ENCODE measurements at places on chromosomes 2 and 18.

GRCh38 chr2:180553094-180553715 is 427.2 kb upstream of the UBE2E3 start:
- DNase-seq = no peak

DNA sequence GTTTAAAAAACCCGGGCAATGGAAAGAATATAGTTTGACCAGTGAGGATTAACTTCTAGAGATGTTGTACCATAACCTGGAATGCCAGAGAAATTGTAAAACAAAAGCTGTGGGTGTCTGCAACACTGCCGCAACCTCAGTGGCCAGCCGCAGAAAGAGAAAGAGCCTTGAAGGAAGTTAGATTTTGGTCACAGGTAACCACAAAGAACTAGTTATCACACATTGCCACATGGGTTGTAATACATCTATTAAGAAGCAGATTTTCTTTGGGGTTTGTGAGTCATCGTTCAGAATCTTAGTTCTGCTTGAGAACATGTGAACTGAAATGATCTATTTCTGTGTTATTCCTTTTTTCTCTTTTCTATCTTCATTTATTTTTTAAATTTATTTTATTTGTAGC is 222.9 kb upstream of the AGAP1 start:
- no peak for DNase-seq

- DNase-seq = no peak
These were observed 42.3 kb upstream of the FHOD3 start for GRCh38 chr18:36255072-36255698.

GRCh38 chr2:144206019-144206418 is 313.9 kb downstream of the ZEB2 start:
- DNase-seq = no peak

DNA sequence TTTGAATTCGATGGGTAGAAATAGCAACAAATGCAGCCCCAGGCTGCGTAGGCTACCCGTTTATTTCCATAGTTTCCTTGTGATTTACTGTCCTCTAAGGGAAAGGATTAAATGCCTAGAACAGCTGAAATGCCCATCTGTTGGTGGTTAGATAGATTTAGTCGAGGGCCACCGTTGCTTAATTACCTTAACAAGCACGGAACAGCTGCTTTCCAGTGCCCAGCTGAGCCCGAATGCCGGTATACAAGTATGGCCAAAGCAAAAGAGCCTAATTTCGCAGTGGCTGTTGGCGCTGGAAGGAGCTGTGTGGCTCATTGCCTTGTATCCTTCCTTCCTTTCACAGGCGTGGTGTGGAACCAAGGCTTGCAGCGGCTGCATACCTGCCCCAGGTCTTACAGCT is 109.1 kb downstream of the CABLES1 start:
- no peak for DNase-seq

- no peak for DNase-seq
These were observed 45.5 kb upstream of the FOSL2 start for GRCh38 chr2:28347193-28347592.

GRCh38 chr2:9410108-9410507 is 13.2 kb downstream of the ITGB1BP1 start:
- no peak for DNase-seq

DNA sequence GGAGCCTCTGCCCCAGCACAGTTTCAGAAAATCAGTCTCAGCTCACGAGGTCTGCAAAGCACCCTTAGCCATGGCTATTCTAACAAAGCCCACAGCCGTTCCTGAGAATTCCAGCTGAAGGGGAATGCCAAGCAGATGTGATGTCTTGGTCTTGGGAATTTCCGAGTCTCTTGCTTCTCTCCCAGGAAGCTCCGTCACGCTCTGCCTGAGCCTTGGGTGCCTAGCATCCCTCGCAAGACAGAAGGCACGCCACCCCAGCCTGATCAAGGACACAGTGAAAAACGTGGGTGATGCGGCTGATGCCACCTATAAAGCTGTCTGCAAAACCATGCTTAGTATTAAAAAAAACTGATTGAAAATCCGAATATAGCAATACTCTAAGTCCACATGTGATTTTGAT is 254.6 kb downstream of the SH3BP4 start:
- DNase-seq = no peak

- DNase-seq = no peak
These were observed 32.8 kb upstream of the PGAP1 start for GRCh38 chr2:196959281-196959680.

DNA sequence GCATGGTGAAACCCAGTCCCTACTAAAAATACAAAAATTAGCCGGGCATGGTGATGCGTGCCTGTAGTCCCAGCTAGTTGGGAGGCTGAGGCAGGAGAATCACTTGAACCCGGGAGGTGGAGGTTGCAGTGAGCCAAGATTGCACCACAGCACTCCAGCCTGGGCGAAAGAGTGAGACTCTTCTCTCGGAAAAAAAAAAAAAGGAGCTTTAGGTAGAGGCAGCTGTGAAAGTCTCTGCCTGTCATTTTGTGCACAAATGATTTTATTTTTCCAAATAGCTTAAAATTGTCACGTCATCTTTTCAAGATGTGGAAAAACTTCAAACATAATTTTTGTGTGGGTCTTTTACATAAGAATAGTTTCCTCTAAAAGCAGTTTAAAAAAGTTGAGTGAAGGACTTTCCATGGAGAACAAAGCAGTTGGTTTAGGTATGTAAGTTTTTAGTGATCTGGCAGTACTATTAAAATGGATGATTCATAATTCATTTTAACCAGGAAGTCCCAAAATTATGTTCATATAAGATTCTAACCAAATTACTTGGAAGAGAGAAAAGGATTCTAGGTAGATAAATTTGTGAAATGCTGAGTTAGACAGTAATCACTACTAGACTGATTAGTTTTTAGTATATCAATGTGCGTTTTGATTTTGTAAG is 11.5 kb downstream of the CCNYL1 start:
- no peak for DNase-seq

DNA sequence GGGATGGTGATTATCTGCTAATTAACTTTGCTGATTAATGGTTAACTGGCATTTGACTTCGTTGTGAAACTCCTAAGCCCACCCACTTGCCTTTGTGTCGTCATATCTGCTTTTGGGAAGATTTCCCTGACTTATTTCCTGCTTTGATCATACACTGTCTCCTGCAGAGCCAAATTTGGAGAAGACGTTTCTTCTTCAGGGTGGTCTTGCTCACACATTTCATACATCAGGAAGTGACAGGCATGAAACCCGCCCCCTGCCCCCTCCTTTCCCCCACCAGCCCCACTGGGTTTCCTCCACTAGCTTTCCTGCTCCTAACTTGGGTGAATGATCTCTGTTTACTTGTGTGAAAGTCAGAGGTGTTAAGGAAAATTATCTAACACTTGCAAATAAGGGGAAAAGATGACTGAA is 300.1 kb downstream of the TSN start:
- no peak for DNase-seq

DNA sequence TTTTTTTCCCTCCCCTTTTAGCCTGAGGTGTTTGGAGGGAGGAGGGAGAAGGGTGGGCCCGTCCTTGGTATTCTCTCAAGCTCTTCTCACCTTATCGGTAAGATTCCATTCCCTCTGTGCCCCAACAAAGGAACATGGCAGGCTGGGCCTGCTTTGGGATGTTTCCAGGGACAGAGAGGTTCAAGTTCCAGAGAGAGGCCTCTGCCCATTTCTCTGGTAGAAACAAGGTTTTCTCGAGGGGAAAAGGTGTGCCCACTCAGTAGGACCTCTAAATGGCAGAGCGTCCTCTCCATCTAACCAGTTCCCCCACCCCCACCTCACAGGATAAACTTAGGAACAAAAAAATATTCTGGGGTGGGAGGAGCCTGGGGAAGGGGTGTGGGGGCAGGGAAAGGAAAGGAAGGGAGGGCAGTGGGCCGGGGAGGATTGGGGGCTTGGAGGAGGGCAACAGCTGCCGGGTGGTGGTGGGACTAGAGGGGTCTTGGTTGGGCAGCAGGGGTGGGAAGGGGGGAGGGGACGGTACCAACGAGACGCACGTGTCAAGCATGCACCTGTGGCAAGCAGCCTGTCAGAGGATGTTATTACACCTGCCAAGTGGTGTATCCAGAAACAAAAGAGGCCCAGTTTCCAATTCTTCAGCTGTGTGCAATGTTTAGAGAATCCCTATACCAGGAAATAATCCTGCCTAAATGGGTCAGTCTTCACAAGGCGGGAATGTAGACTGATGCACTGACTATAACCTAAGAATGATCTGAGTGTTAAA is 2.1 kb downstream of the PCBP1 start:
- DNase-seq = no peak
